NCI-H510A treated with DMSO at 0.1 percent for 48 hours (cell line): ENCODE measurements at places on chromosomes 12 and 14.

DNA sequence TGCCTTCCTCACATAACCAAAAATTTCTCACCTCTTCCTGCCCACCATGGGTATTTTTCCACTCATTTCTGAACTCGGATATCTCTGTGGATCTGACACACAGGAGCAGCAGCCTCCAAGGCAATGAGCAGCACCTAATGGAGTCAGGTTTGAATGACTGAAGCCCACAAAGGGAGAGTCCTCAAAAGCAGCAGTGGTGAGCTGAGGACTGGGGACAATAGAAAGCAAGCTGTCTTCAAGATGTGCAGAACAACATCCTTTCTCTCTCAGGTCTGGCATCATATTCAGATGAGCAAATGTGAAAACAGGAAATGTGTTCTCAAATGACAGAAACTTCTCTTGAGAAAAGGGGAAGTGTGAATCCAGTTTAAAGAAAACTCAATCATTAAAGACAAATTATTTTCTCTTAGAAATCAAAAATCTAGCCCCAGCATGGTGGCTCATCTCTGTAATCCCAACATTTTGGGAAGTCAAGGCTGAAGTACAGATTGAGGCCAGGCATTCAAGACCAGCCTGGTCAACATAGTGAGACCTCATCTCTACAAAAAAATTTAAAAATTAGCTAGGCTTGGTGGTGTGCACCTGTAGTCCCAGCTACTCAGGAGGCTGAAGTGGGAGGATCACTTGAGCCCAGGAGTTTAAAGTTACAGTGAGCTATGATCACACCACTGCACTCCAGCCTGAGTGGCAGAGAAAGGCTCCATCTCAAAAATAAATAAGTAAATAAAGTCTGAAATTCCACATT, 54.2 kb downstream of the C12orf42 start:
- no peak for DNase-seq

DNA sequence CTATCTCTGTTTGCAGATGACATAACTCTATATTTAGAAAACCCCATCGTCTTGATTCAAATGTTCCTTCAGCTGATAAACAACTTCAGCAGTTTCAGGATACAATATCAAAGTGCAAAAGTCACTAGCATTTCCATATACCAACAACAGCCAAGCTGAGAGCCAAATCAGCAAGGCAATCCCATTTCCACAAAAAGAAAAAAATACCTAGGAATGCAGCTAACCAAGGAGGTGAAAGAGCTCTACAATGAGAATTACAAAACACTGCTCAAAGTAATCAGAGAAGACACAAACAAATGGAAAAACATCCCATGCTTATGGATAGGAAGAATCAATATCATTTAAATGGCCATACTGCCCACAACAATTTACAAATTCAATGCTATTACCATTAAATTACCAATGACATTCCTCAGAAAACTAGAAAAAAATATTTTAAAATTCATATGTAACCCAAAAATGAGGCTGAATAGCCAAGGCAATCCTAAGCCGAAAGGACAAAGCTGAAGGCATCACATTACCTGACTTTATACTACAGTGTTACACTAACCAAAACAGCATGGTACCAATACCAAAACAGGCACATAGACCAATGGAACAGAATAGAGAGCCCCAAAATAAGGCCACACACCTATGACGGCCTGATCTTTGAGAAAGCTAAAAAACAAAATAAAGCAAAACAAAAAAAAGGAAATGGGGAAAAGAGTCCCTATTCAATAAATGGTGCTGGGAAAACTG, 901.7 kb downstream of the LRFN5 start:
- DNase-seq: no peak

- DNase-seq: no peak
Measured at GRCh38 chr14:88196925-88197324, 126.1 kb downstream of the KCNK10 start.

DNA sequence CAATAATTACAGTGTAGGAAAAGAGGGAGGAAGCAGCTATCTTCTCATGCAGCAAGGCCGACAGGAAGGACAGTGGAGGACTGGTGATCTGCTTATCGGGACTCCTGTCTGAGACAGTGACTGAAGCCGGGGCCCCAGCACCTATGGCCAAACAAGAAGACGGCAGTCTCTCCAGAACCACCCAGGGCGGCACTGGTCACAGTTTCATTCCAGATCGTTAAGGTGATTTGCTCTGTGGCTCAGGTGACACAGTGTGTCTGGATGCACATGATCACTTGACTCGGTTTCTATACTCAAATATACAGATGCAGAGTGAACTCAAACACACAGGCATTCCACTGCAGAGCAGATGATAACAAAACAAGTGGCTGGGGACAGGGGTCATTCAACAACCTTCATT, 52.1 kb upstream of the CORO1C start:
- DNase-seq: no peak

DNA sequence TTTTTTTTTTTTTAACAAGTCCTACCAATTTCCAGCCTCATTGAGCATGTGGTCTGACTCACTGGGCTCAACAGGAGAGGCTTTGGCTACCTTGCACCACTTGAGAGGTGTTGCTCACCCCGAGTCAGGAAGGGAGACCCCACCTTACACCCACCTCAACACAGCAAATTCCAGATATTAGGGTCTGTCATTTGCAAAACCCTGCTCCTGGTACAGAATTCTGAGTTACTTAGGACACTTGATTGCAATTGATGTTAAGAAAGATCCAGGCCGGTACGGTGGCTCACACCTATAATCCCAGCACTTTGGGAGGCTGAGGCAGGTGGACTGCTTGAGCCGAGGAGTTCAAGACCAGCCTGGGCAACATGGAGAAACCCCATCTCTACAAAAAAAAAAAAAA, 14.1 kb downstream of the DGLUCY start:
- no peak for DNase-seq

DNA sequence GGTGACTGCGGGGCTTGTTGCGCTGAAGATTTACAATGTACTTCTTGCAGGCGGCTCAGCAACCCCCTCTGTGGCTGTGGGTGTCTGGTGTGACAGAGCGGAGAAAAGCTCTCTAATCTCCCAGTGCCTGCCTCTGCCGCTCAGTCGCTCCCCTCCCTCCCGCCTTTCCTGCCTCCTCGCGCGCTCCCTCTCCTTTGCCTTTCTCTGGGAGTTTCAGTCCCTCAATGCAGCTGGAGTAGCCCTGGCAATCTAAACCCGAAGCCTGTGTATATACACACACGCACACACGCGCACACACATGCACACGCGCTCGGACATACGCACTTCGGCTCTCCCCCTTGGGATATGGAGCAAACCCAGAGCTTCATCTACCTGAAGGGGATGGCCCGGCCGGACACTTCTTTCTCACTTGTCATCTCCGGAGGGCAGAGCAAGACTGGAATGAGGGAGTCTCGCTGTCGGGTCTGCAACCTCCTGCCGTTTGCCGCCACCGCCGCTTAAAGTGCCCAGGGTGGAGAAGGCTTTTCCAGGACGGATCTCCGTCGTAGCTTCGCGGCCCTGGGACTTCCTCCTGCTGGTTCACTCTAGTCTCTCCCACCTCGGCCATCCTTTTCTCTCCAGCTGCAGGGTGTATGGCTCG, 599 bp upstream of the TRHDE start:
- DNase-seq: peak; percentile 92
